ENCODE measurements at places on chromosomes 7 and 10. TPM values are rescaled to one million over a fixed set of nuclear protein-coding genes. Genes with fewer than 3 reads are reported as not detected.

LRGUK gene
- not detected for total RNA-seq

- peaks cover 4% of the 10 kb centered on the region for H3K27me3 ChIP-seq
- H3K36me3 ChIP-seq, result no peaks in the 10 kb centered on the region
- no peak for DNase-seq
- H3K4me3 ChIP-seq, result no peak overlapping the region
- H3K4me1 ChIP-seq, result peaks cover 29% of the 10 kb centered on the region
Measured at GRCh38 chr10:84531396-84531795, 203.0 kb downstream of the CCSER2 start.

DNA sequence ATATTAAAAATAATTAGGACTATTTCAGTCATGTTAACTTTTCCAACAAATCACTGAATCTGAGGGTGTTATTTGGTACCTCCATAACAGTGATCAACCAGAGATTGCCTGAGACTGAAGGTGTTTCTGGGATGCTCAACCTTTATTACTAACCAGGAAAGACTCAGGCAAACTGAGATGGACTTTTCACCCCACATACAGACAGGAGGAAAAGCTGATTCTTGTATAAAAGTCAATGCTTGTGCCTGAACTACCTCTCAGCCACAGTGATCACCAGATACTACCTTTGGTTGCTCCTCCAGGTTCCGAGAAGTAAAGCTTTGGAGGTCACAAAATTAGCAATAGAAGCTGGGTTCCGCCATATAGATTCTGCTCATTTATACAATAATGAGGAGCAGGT lies 1.9 kb downstream of the AKR1C3 start:
- H3K27ac ChIP-seq, result no peak overlapping the region
- H3K36me3 ChIP-seq, result no peaks in the 10 kb centered on the region
- H3K4me1 ChIP-seq, result no peaks in the 10 kb centered on the region
- H3K4me3 ChIP-seq, result no peak overlapping the region
- H3K27me3 ChIP-seq, result peaks cover 10% of the 10 kb centered on the region
- no peak for DNase-seq

FAM25G gene
- not detected for total RNA-seq

TRIL gene
- not detected for total RNA-seq

- H3K36me3 ChIP-seq, result peaks cover 39% of the 10 kb centered on the region
- peak overlapping the region; percentile 77 for H3K4me3 ChIP-seq
- peak; percentile 61 for DNase-seq
- H3K27me3 ChIP-seq, result peaks cover 22% of the 10 kb centered on the region
Measured at GRCh38 chr7:129829737-129830631, 122.8 kb downstream of the UBE2H start.

DNA sequence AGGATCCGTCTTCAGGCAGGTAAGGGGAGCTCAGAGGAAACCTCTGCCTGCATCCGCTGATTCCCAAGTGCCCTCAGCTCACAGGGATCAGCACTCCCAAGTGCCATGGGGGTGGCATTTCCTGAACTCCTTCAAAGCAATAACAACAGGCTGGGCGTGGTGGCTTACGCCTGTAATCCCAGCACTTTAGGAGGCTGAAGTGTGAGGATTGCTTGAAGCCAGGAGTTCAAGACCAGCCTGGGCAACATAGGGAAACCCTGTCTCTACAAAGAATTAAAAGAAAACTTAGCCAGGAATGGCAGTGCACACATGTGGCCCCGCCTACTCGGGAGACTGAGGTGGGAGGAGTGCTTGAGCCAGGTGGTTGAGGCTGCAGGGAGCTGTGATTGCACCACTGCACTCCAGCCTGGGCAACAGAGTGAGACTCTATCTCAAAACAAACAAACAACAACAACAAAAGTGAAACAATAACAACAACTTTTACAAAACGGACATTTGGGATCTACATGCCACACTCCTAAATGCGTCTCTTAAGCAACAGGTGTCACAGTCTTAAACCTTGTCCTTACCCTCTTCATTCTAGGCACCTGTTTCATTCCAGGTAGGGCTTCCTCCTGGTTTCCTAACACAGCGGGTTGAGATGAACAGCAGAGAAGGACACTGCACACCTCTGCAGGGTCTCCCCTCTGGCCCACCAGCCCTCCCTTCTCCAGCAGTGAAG lies 73.8 kb downstream of the PAXIP1 start:
- H3K4me1 ChIP-seq, result peaks cover 18% of the 10 kb centered on the region
- peak overlapping the region; percentile 95 for H3K27ac ChIP-seq
- DNase-seq, result no peak
- H3K4me3 ChIP-seq, result peak overlapping the region; percentile 99

- H3K27me3 ChIP-seq, result no peaks in the 10 kb centered on the region
- no peak overlapping the region for H3K4me3 ChIP-seq
- H3K36me3 ChIP-seq, result no peaks in the 10 kb centered on the region
- no peak for DNase-seq
- no peaks in the 10 kb centered on the region for H3K4me1 ChIP-seq
Measured at GRCh38 chr10:10545771-10546170, 471.9 kb upstream of the CELF2 start.

DNA sequence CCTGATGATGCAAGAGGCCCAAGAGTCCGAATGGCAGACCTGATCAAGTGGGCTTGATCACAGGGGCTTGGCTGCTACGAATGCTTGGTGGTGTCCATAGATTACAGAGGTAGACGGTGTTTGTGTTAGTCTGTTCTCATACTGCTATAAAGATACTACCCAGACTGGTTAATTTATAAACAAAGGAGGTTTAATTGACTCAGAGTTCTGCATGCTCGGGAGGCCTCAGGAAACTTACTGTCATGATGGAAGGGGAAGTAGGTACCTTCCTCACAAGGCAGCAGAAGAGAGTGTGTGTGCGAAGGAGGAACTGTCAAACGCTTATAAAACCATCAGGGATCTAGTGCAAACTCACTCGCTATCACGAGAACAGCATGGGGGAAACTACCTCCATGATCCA lies 268.9 kb upstream of the KLF6 start:
- no peak for DNase-seq
- H3K4me3 ChIP-seq, result no peak overlapping the region
- H3K36me3 ChIP-seq, result no peaks in the 10 kb centered on the region

- H3K27me3 ChIP-seq, result no peaks in the 10 kb centered on the region
- H3K27ac ChIP-seq, result no peak overlapping the region
- DNase-seq, result no peak
Measured at GRCh38 chr7:85125176-85125575, 61.7 kb downstream of the SEMA3D start.

HOXA3 gene
- total RNA-seq, result 1.4 TPM

- no peaks in the 10 kb centered on the region for H3K36me3 ChIP-seq
- peaks cover 18% of the 10 kb centered on the region for H3K4me1 ChIP-seq
- no peak for DNase-seq
- H3K4me3 ChIP-seq, result no peak overlapping the region
Measured at GRCh38 chr10:44587488-44588318, 202.8 kb upstream of the CXCL12 start.

GRCh38 chr7:111867348-111867931 lies 305.1 kb upstream of the IMMP2L start:
- no peaks in the 10 kb centered on the region for H3K36me3 ChIP-seq
- H3K4me3 ChIP-seq, result no peak overlapping the region
- no peak overlapping the region for H3K27ac ChIP-seq
- peaks cover 6% of the 10 kb centered on the region for H3K4me1 ChIP-seq

- H3K27me3 ChIP-seq, result peaks cover 24% of the 10 kb centered on the region
- no peak for DNase-seq
- no peak overlapping the region for H3K4me3 ChIP-seq
- H3K4me1 ChIP-seq, result peaks cover 27% of the 10 kb centered on the region
Measured at GRCh38 chr7:106317971-106318370, 33.2 kb upstream of the NAMPT start.

RNLS gene
- 2.0 TPM for total RNA-seq

SSBP1 gene
- total RNA-seq, result 115 TPM

- peak overlapping the region; percentile 20 for H3K27ac ChIP-seq
- no peak overlapping the region for H3K4me3 ChIP-seq
- H3K36me3 ChIP-seq, result no peaks in the 10 kb centered on the region
- peaks cover 30% of the 10 kb centered on the region for H3K4me1 ChIP-seq
Measured at GRCh38 chr7:143979998-143980397, 20.1 kb upstream of the OR6B1 start.

- H3K27me3 ChIP-seq, result peaks cover 2% of the 10 kb centered on the region
- peak overlapping the region; percentile 76 for H3K4me3 ChIP-seq
- DNase-seq, result peak; percentile 74
- H3K36me3 ChIP-seq, result no peaks in the 10 kb centered on the region
Measured at GRCh38 chr10:30436191-30436611, 2.2 kb downstream of the MAP3K8 start.

DGKI gene
- total RNA-seq, result 1.6 TPM

DNA sequence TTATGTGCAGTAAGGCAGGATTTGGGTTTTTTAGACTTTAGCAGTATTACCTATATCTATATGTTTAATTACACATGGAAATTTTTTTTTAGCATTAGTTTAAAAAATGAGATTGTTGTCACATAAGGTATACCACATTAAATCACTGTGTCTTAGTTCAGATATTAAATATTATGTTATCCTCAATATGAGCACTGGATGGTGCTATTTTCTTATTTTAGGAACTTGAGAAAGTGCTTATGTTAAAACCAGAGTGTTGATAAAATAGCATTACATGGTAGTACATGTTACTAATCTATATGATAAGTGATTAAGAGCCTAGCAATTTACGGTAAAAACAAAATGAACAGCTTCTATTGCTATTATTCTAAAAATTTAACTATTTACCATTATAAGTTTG lies 28.8 kb downstream of the MIOS start:
- no peak overlapping the region for H3K4me3 ChIP-seq
- peaks cover 22% of the 10 kb centered on the region for H3K36me3 ChIP-seq
- peak; percentile 9 for DNase-seq
- H3K27ac ChIP-seq, result no peak overlapping the region
- peaks cover 5% of the 10 kb centered on the region for H3K4me1 ChIP-seq

DNA sequence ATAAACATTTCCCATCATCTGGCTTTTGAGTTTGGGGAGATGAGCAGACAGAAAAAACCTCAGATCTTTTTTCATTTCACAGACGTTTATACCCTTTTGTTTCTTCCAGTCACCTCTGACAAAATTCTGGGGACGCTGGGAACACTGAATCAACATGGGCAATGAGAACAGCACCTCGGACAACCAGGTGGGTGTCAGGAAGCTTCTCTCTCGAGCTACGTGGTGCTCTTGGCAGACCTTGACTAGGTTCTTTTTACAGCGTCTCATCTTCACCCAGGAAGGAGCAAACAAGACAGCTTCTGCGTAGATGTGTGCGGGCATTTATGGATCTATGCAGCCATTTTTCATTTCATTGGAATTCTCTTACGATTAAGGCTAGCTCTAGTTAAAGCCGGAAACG lies 32.9 kb downstream of the TACC2 start:
- no peak overlapping the region for H3K27ac ChIP-seq
- peaks cover 22% of the 10 kb centered on the region for H3K4me1 ChIP-seq
- no peaks in the 10 kb centered on the region for H3K36me3 ChIP-seq
- H3K27me3 ChIP-seq, result peaks cover 37% of the 10 kb centered on the region
- no peak for DNase-seq
- H3K4me3 ChIP-seq, result peak overlapping the region; percentile 82

CYP3A4 gene
- total RNA-seq, result not detected

FEZF1 gene
- total RNA-seq, result not detected

DNA sequence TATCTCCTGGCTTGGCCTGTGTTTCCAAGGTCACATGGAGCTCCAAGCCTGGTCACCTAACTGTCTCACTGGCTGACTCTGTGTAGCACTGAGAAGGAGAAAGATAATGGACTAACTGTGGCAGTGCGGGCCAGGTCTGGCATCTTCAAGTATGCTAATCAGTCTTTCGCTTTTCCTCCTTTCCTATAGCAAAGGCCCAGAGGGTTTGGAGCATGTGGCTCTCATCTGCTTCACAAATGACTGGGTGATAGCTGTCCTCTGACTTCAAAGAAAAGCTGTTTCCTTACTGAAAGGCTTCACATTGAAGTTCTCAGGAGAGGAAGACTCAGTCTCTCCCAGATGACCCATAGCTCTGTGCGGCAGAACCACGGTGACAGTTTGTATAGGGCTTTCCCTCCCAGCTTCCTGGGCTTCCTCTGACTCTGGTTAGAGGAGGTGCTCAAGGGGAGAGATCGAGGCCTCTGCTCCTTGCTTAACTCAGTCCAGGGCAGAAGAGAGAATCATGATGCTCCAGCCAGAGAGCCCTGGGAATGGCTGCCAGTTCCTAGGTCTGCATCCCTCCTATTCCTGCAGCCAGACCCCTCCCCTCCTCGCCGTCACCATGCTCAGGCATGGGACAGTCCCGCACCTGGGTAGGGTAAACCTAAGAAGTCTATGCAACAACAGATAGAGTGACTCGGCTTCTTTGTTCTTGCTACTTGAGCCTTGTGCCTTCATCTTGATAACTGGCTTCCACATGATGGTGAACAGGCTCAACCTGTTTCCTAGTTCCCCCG lies 72.3 kb downstream of the CCDC71L start:
- no peak for DNase-seq
- peaks cover 33% of the 10 kb centered on the region for H3K4me1 ChIP-seq
- H3K27ac ChIP-seq, result no peak overlapping the region
- H3K4me3 ChIP-seq, result no peak overlapping the region
- H3K36me3 ChIP-seq, result peaks cover 4% of the 10 kb centered on the region

CRYGN gene
- total RNA-seq, result not detected

GPR15LG gene
- not detected for total RNA-seq

UCN3 gene
- not detected for total RNA-seq

DNA sequence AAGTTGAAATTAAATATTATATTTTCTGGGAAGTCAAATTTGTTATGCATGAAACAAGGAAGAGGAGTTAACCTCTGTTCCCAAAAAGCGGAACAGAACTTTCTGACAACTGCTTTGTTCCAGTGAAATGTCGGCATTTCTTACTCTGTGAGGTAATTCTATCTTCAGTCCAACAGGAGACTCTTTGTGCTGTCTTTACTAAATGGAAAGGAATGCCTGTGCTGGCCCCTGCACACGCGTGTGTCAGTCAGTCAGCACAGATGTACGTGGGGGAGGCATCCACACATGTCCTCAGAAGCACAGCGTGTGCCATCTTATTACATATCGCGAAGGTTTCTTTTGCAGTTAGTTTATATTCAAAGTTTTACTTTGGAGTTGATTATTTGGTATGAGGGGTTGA lies 37.5 kb downstream of the NET1 start:
- peak; percentile 82 for DNase-seq
- H3K4me3 ChIP-seq, result peak overlapping the region; percentile 98
- peaks cover 49% of the 10 kb centered on the region for H3K36me3 ChIP-seq
- H3K27ac ChIP-seq, result peak overlapping the region; percentile 96

DNA sequence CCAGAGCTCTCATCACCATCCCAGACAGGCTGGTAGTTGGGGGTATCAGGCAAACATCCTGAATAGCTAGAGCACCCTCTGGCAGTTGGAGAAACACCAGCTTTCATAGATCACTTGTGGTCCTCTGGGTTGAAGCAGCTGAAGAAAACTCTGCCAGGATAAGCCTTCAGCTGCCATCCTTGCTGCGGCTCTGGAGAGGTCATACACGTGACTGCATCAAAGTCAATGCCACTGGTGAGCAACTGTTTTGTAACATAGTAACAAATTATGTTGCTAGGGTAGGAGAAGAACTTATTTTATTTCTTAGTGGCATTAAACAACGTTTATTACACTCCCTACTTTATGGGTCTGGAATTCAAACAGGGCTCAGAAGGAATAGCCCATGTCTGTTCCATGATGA lies 19.2 kb upstream of the PANK1 start:
- no peak for DNase-seq
- no peak overlapping the region for H3K27ac ChIP-seq
- peaks cover 14% of the 10 kb centered on the region for H3K4me1 ChIP-seq
- peaks cover 7% of the 10 kb centered on the region for H3K27me3 ChIP-seq

CPEB3 gene
- 1.0 TPM for total RNA-seq

- H3K27me3 ChIP-seq, result no peaks in the 10 kb centered on the region
- no peak overlapping the region for H3K27ac ChIP-seq
- DNase-seq, result peak; percentile 0
- H3K36me3 ChIP-seq, result no peaks in the 10 kb centered on the region
- H3K4me3 ChIP-seq, result no peak overlapping the region
Measured at GRCh38 chr10:59757966-59758365, 4.7 kb upstream of the MRLN start.
